ENCODE measurements at places on chromosomes 16 and 17. TPM values are rescaled to one million over a fixed set of nuclear protein-coding genes. Genes with fewer than 3 reads are reported as not detected.

The GAS7 gene
- polyA plus RNA-seq = 17.1 TPM

The PPL gene
- polyA plus RNA-seq = 30.5 TPM

DNA sequence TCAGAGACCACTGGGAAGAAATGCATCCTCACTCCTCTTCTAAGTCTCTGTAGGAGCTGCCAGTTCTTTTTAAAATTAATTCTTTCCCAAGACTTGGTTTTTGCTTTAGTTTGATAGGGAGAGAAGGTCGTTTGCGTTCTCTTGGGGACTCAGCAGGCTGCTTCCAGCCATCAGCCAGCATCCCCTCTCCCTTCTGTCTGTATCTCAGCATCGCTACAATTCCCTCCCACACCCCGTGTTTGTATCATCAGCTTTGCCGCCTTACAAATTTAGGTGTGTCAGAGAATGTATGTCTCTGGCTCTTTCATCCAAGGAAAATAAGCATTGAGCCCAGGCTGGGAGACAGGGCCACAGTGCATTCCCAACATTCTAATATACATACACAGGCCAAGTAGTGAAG, 5.4 kb downstream of the HOXB6 start:
- no peak for DNase-seq

The PRR35 gene
- 20.3 TPM for polyA plus RNA-seq

- no peak for DNase-seq
Observed at GRCh38 chr16:51621610-51622009, 470.5 kb upstream of the SALL1 start.

GRCh38 chr16:60107437-60107836, 1373.3 kb upstream of the GOT2 start:
- DNase-seq = no peak

DNA sequence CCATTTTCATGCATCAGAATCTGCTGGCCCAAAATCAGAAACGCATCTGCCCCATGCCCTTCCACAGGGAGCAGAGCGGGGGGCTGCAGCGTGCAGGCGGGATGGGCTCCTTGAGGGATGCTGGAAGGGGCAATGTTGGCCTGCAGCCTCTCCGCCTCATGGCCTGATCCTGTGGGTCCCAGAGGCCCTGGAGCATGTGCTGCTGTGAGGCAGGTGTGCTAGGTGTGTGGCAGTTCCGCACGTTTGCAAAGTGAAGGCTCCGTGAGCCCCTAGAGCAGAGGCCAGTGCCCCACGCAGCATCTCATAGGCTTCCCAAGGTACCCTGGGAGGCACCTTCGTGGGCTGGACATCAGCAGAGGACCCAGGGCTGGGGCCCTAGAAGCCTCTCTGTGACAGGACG, 36.4 kb upstream of the CDH15 start:
- DNase-seq = no peak

- no peak for DNase-seq
Observed at GRCh38 chr17:17703140-17703919, 22.1 kb downstream of the RAI1 start.

DNA sequence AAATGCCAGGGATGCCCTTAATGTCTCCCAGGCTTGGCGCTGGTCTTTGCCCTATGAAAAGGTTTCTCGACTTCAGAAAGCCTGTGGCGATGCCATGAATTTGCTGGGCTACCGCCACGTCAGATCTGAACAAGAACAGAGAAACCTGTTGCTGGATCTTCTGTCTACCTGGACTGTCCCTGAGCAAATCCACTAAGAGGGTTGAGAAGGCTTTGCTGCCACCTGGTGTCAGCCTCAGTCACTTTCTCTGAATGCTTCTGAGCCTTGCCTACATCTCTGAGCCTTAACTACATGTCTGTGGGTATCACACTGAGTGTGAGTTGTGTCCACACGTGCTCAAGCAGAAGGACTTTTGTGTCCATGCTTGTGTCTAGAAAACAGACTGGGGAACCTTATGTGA, 11.4 kb downstream of the CHST4 start:
- DNase-seq = no peak

The TSPAN10 gene
- polyA plus RNA-seq = 3.3 TPM

GRCh38 chr16:54049591-54050458, 236.8 kb downstream of the IRX3 start:
- no peak for DNase-seq

- DNase-seq = no peak
Observed at GRCh38 chr17:1894753-1895339, 65.0 kb downstream of the RPA1 start.

The MYH2 gene
- not detected for polyA plus RNA-seq

The FLYWCH1 gene
- polyA plus RNA-seq = 19.3 TPM

The GAS2L2 gene
- polyA plus RNA-seq = 0.13 TPM

The PRSS33 gene
- 0.46 TPM for polyA plus RNA-seq

The ZNF598 gene
- polyA plus RNA-seq = 13.8 TPM

The NOG gene
- polyA plus RNA-seq = 2.3 TPM

The CPHXL2 gene
- polyA plus RNA-seq = not detected

The KRT13 gene
- polyA plus RNA-seq = 0.93 TPM

DNA sequence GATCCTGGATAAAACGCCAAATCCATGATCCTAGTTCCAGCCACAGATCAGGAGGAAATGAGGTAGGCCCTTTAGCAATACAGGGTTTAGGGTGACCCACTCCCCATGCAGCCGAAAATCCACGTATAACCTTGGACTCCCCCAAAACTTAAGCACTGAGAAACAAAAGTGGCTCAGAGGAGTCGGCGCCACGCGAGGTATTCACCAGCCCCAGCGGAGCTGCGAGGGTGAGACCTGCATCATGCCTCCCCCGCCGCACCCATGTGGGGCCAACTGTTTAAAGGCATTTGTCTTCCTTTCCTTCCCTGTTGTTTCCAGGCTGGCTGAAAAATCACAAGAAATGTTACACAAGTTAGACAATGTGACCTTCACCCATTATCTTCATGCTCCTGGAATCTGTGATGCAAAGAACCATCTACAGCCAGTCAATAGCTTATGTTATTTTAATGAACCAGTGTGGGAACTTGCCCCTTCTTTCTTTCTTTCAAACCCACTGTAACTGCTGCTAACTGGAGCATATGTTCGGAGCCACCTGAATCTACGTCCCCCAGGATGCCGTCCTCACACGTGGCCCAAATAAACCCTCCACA, 98.2 kb upstream of the METRNL start:
- DNase-seq = no peak

The ALDH3A1 gene
- polyA plus RNA-seq = 0.89 TPM

DNA sequence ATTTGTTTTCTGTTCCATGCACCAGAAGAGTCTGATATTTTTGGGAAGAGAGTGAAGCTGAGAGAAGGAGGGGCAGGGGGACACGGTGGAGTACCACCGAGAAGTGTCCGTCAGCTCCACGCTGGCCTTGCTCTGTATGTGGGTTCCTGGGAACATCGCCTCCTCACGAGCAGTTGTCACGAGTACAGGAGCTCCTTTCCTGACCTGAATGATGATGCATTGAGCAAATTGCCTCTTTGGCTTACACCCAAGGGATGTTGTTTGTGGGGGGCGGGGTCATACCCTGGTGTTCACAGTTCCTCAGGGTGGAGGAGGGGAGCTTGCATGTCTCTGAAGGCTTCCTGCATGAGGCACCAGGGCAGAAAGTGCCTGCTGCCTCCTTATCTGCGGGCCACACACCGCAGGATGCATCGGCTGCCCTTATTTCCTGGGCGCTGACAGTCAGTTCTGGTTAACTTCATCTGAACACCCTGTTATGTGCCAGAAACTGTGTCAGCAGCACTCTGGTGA, 36.2 kb downstream of the RGS9 start:
- DNase-seq = no peak

DNA sequence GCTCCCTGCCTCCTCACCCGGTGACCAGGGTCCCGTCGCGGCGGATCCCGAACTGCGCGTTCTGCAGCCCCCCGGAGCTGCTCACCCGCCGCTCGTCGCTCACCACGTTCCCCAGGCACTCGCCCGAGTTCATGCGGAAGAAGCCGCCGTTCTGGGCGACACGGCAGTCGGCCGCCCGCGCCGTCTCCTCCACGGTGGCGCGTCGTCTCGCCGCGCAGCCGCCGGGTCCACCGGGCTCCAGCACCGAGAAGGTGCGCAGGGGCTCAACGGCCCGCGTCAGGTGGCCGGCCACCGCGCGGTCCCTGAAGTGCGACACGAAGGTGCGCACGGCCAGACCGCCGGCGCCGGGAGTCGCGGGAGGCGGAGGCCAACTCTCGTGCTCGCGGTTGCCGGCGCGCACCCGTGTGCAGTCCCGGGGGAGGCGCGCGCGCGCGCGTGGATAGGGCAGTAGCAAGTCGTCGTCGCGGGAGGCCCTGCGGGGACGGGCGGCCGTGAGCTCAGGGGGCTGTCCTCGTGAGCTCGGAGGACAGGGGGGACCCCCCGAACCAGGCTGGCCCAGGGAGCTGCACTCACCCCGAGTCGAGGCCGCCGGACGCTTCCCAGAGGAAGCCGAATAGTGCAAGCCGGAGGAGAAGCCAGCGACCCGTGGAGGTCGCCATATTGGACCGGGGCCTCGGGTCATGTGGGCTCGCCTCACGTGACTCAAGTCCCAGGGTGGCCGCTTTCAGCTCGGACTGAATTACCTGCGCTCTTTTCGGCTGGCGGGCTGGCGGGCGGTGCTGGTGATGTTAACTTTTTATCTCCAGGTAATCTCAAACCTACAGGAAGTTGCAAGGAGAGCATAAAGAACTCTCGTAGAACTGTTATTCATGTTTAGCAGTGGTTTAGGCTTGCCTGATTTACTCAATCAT, at the start of gene NAGPA:
Gene NAGPA (minus strand): TSS at position 680 of the 911 bp plus-strand sequence. CDS start 21 bp downstream, at position 659.
- DNase-seq = peak; percentile 75

DNA sequence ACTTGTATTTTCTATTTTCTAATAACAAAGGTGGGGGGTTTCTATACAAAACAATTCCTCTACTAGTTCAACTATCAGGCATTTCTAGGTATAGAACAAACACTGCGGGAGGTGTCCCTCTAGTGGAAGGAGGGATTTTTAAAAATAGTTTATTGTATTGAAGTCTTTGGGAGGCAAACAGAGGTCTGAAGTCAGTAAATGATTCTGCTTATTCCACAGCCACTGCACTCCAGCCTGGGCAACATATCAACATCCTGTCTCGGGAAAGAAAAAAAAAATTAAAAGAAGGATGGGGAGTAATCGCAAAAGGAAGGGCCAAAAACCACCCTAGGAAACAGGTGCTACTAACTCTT, 648 bp upstream of the ERCC4 start:
- DNase-seq = peak; percentile 32

- no peak for DNase-seq
Observed at GRCh38 chr17:77700165-77700881, 258.2 kb upstream of the TNRC6C start.

The CALB2 gene
- polyA plus RNA-seq = 0.95 TPM

The MRPL28 gene
- polyA plus RNA-seq = 62.6 TPM

- DNase-seq = no peak
Observed at GRCh38 chr16:28923652-28924398, 1.2 kb downstream of the RABEP2 start.

GRCh38 chr16:77744141-77744540, 21.8 kb downstream of the NUDT7 start:
- DNase-seq = no peak

- DNase-seq = no peak
Observed at GRCh38 chr16:67406111-67406971, 9.9 kb downstream of the ZDHHC1 start.

- DNase-seq = no peak
Observed at GRCh38 chr17:43338886-43339516, 59.8 kb upstream of the ARL4D start.

DNA sequence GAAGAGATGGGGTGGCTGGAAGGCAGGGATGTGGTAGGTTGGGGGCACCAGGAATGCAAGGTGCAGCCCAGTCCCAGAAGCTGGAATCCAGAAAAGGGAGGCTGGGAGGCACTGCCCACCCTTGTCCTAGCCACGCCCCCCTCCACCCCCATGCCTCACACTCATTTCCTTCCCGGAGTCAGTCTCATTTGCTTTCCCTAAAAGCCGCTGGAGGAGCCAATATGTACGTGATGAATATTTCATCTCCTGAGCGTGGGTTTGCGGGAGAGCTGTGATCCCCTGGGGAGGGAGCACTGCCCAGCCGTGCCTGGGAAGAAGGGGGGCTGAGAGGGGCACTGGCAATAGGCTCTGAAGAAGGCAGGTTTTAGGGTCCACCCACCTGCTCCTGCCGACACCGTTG, 124.5 kb upstream of the LHX1 start:
- DNase-seq = no peak

DNA sequence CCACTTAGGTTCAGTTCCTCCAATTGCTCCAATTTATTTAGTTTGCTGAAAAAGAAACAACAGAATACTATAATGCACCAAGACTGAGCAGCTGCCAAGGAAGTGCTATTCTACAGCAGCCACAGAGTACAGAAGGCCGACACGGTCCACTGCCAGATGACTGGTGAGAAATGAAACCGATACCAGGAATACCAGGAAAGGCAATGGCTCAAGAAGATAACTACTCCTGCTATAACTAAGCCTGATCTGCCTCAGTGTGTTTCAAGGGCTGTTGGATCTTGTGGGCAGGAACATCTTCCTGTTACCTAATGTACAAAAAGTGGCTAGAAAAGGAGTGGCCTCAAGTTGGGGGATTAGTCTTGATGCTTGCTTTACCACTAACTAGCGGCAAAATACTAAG, 32.8 kb downstream of the MARVELD3 start:
- no peak for DNase-seq

The CHTF18 gene
- 31.3 TPM for polyA plus RNA-seq

DNA sequence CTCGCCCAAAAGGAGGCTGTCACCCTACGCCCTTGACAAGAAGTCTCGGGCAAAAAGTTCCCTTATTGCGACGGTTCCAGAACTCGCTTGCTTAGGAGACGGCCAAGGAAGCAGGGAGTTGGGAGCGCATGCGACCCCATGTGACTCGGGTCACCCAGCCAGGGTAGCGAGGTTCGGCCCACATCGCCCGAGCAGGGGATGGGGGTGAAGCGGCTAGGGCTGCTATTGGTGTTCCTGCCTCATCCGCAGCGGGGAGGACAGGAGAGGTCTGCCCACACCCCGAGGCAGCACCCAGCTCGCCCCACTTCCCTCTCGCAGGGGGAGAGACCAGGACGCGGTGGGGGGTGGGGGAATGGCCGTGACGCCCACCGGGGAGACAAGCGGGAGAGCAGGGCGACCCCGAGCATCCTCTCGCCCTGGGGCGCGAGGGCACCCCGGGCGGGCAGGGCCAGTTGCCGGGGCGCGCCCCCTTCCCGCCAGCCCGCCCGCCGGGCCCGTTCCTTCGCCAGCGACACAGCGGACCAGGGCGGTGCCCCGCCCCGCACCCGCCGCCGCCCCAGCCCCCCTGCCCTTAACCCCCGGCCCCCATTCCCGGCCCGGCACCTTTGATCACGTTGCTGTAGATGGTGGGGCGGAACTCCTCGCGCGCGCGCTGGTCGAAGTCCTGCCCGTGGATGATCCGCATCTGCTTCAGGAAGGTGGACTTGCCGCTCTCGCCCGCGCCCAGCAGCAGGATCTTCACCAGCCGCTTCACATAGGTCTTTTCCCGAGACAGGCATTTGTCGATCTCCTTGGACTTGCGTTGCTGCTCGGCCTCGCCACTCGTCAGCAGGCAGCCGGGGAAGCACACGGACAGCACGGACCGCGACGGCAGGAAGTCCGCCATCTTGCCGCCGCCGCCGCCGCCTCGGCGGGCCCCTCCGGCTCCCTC, 567 bp downstream of the GNA13 start:
- DNase-seq = no peak

GRCh38 chr16:85491798-85492294, 121.3 kb upstream of the GSE1 start:
- no peak for DNase-seq

The CTRB1 gene
- polyA plus RNA-seq = 0.13 TPM

The TNK1 gene
- 5.9 TPM for polyA plus RNA-seq

The KRT39 gene
- not detected for polyA plus RNA-seq

- DNase-seq = no peak
Observed at GRCh38 chr16:72523087-72523486, 351.1 kb upstream of the PMFBP1 start.

All from left renal cortex interstitium (tissue), 4 donors.